Activated naive CD4-positive, alpha-beta T cell treated with anti-CD3 and anti-CD28 coated beads, Interleukin-2, amount 50 U/mL, for 72 hours (primary cell): ENCODE measurements at places on chromosomes 7 and 10.

- no peak for DNase-seq
Observed at GRCh38 chr7:74029089-74029785, 1.3 kb downstream of the ELN start.

DNA sequence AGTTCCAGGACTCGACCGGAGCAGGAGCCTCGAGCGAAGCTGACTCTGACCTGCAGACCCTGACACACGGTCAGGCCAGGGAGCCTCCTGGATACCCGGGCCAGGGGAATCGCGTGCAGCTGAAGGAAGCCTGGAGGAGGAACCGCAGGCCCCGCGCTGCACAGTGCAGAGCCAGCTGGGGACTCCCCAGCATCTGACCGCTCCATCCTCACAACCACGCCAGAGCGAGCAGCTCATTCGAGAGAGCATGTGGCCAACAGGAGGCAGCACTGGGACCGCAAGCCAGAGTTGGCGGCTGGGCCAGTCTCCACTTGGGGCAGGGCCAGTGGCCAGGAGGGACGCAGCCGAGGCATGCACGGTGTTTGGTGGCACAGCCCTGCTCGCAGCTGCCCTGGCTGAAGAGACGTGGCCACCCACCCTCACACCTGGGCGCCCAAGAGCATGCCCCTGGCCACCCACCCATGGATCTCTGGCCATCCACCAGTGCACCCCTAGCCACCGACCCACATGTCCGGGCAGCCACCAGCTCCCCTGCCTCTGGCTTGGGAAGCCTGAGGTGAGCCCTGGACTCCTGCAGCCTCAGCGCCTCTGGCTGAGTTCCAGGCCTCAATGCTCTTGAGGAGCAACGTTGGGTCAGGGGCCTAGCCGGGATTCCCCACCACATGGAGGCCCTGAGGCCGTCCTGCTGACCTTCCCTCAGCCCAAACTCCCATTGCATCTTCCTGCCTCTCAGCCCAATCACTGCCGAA lies 213.9 kb downstream of the ELFN1 start:
- no peak for DNase-seq

DNA sequence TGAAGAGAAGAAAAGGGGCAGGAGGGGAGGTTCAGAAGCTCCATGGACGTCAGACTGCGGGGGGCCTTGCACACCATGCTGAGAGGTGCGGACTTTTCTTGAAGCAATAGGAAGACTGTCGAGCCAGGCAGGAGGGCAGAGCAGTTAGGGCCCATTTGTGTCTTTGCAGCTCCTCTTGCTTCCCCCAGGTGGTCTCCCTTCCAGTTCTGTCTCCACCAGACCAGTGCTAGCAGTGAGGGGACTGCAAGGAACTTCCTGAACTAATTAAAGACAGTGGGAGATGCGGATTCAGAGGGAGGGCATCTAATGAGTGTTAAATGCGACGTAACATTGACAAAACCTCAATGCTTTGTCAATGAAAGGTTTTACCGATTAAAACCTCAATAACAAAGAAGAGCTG lies 225.4 kb downstream of the USP6NL start:
- no peak for DNase-seq

GRCh38 chr7:152699079-152699478 lies 23.1 kb upstream of the XRCC2 start:
- DNase-seq: no peak

DNA sequence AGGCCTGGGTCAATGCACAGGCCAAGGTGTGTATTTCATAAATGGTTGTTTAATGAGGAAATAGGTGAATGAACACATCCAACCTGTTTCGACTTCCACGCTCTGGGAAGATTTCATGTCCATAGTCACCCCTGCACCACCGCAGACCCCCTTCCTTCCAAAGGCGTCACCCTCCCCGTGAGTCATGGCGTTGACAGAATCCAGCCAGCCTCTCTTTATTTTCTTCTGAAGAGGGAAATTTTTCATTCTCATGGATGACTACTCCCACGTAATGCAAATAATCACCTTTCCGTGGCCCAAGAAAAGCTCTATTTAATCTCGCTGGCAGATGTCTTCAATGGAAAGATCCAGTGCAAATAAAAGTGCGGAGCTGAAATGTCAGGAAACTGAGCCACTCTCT lies 75.3 kb upstream of the FOXK1 start:
- no peak for DNase-seq

DNA sequence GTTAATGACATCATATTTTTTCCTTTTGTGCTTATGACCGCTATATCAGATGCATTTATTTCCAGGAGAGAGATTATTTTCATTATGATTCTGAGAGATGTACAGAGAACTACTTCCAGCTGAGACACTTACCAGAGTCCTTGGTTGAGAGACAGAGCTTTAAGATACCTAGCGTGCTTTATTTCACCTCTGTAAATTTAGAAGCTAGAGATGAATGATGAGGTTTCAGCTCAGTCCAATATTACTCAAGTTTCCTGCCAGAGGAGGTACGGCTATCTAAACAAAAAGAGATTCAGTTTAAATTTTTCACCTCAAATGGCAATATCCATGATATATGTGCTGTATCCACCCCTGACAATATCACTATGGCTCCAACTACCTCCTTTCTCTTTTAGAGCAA lies 182.6 kb upstream of the FAM3C start:
- no peak for DNase-seq

- no peak for DNase-seq
Observed at GRCh38 chr7:82325416-82325815, 118.2 kb downstream of the CACNA2D1 start.

- DNase-seq: no peak
Observed at GRCh38 chr7:81025360-81025759, 106.5 kb upstream of the SEMA3C start.

DNA sequence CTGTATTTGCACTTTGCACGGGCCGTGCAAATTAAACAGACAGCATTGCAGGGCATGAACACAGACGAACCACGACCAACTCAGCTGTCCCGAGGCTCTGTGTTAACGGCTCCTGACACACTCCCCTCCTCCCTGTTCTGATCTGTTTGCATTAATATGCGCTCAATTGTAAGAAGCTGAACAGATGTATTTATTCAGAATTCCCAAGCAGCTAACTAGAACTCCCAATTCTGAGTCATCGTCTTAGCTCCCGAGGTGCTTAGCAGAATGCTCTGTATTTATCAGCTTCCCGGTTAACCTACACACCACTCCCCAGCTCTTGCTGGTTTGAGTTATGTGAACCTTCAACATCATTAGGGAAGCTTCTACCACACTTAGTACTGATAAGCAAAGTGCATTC lies 286.4 kb downstream of the PTPRN2 start:
- DNase-seq: no peak

GRCh38 chr7:603152-603951 lies 83.7 kb upstream of the PDGFA start:
- no peak for DNase-seq

DNA sequence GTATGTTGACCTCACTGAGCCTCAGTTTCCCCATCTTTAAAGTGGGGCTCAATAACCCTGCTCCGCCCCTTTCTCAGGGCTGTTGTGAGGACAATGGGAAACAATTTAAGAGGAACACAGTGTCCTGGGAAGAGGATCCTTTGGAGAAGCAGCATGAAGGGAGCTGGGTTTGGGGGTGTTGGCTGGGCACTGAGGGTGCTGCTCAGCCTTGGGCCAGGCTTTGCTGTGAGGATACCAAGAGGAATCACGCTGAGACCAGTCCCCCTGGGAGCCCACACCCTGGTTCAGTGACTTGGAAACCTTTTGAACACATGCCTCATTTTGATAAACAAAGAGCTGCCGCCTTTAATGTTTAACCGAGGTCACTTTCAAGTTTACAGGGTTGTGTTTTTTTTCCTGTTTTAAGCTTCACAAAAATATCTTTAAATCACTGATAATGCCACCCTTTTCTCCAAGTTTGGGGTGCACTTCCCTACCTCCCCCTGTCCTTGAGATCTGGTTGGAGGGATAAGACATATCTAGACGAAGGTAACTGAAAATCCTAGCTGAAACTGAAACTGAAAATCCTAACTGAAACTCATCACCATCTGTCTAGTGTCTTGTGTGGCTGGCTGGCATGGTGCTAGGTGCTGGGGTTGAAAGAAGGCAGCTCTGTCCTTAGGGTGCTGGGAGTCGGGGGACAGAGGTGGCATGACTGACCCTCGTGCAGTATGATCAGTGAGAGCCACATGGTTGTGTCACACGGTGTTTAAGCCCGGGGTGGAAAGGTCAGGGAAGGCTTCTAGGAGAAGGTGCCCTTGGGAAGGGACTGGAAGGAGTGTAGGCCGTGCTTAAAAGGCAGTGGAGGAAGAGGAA lies 27.7 kb downstream of the ZNF775 start:
- peak; percentile 30 for DNase-seq

DNA sequence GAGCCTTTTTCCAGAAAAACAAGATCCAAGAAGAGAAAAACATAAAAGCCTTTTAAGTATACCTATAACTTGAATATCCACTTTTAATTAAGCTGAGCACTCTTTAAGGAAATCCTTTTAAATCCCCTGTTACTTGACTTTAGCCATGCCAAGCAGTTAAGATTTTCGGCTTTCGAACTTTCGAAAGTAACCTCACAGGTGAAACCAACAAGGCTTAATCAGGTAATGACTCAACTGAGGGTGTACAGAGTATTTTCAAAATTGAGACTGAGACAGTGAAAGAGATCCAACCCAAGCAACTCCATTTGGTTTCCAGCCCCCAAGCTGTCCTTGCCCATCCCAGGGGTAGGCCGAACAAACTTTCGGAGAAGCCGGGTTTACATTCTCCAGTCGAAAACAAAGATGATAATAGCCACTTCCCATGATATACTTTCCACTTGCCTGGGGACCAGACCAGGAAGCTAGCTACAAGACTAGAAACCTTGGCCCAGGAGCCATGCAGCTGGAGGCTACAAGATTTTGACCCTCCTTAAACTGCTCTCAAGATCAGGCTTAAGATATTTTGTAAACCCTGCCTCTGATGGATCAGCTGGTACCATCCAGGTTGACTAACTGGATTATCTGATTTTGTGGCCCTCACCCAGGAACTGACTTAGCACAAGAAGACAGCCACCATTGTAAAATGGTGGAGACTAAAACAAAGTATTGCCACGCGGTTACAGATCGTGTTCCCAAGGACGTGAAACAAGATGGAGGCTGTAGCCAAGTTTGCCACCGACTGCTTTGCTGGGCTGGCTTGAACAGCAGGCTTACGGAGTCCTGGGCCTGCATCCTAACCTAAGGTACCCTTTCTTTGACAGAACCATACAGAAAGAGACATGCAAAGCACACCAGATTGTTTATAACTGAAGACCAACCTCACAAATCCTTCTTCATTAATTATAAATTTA lies 32.3 kb downstream of the C1GALT1 start:
- DNase-seq: no peak

DNA sequence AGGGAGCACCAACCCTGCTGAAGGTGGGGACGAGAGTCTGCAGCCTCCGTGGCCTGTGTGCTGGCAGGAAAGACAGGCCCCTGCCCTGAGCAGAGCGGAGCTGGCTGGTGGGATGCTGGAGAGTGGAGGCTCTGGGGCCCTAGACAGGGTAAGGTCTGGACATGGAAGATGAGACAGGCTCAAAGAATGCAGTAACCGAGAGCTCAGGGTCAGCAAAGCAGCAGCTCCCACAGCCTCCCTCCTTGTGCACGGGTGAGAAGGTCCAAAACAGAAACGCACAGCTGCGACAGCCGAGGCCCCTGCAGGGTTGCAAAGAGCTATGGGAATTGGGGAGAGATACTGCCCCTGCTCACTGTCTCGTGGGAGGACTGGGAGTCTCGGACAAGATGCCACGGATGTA lies 80.5 kb downstream of the TNS3 start:
- DNase-seq: no peak

- no peak for DNase-seq
Observed at GRCh38 chr7:55198634-55199392, 166.3 kb upstream of the LANCL2 start.

DNA sequence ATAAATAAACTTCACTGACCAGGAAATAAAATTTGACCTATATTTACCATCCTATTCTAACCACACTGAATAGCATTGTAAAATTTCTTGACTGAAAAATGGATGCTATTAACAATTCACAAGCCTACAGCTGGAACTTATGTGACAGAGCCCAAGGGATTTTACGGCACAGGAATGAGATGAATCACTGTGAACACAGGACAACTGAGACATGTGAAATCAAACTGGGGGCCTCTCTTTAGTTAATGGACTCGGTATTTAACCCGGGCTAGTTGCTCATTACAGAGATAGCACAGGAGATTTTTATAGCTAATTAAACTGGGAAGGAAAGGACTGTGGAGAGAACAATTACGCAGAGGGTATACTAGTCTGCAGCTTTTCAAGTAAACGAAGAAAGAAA lies 100.6 kb downstream of the MICU1 start:
- no peak for DNase-seq

DNA sequence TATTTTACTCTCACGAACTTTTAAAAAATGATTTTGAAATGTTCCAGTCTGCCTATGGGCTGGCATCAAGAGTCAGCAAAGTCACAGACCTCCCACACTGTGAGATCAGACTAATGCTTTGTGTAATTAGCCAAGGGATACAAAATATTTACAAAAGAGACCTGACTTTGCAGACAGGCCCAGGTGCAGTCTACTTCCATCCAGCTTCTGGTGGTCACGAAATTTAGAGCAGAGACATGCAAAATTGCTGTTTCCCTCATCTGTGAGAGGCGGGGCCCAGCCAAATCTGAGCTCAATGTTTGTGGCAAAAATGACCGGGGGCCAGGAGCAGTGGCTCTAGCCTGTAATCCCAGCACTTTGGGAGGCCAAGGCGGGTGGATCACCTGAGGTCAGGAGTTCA lies 82.5 kb upstream of the PITRM1 start:
- no peak for DNase-seq

DNA sequence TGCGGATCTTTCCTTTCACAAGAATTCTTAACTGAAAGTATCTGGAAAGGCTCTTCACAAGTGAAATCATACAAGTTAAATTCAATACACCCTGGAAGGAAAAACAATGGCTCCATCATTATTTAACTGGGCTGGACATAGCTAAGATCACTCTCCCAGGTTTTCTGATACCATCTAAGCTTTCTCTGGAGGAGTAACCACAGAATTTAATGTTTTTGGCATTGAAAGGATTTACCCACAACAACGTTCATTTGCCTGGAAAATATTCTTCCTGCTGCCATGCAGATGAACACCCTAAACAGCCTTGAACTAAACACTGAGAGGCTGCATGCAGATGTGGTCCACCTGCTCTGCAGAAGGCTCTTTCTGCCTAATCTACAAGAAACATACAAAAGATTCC lies 4.3 kb downstream of the NEBL start:
- DNase-seq: no peak

- no peak for DNase-seq
Observed at GRCh38 chr10:123807444-123808035, 84.1 kb downstream of the CPXM2 start.

DNA sequence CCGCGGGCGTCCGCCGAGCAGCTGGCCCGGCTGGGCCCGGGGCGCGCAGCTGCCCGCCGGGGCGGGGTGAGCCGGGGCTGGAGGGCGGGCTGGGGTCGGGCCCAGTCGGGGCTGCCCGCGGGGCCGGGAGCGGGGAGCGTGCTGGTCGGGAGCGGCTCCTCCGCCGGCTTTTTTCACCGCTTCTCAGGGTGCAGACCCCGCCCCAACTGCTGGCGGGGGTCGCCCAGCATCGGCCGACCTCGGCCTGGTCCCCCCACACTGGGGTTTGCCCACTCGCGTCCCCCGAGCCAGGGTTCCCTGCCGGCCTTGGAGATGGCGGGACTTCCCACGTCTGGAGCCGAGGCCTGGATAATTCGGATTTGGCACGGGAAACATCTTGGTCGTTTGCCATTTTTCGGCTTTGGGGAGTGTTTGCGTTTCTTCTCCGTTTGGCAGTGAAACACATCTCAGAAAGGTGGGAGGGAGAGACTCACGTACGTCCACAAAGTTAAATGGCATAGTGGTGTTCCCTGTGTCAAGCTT lies 432 bp downstream of the TMEM248 start:
- no peak for DNase-seq

- no peak for DNase-seq
Observed at GRCh38 chr10:93514521-93514920, 18.1 kb downstream of the CEP55 start.
